ENCODE measurements at places on chromosomes 1 and 21. TPM values are rescaled to one million over a fixed set of nuclear protein-coding genes. Genes with fewer than 3 reads are reported as not detected.

The LRRIQ3 gene
- 0.35 TPM for polyA plus RNA-seq

The VWA5B1 gene
- polyA plus RNA-seq: not detected

The LYPD8 gene
- not detected for polyA plus RNA-seq

The HSPA6 gene
- polyA plus RNA-seq: 3.4 TPM

The CLEC20A gene
- not detected for polyA plus RNA-seq

The BCAR3 gene
- polyA plus RNA-seq: 0.05 TPM

The NVL gene
- 7.7 TPM for polyA plus RNA-seq

The GPN2 gene
- polyA plus RNA-seq: 8.7 TPM

DNA sequence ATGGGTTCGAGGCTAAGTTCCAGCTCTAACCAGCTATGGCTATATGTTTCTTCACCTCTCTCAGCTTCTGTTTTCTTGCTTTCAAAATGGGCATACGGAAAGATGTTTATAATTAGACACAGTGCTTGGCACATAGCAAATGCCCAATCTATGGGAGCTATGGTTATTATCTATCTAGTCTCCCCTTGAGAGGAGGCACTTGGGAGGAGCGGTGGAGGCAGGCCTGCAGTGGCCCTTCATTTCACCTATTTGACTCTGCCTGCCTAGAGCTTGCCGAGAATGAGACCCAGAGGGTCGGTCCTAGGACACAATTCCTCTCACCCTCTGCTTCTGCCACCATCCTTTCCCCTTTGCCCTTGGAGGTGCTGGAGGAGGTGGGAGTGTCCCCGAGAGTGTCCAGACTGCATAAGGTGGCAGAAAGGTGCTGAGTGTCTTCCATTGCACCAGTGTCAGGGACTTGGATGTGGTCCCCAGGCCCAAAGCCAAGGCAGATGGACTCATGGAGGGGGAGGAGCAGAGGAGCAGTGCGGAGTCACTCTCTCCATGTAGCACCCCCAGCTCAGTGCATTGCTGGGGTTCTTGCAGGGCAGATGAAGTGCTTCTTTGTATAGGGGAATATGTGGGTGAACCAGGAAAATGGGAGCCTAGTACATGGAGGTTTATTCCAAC, 9.0 kb downstream of the LGR6 start:
- no peaks in the 10 kb centered on the region for H3K4me1 ChIP-seq
- no peak overlapping the region for H3K4me3 ChIP-seq
- peaks cover 15% of the 10 kb centered on the region for H3K27me3 ChIP-seq

- no peak overlapping the region for H3K27ac ChIP-seq
- H3K36me3 ChIP-seq: no peaks in the 10 kb centered on the region
- no peak overlapping the region for H3K4me3 ChIP-seq
- no peak for DNase-seq
- H3K4me1 ChIP-seq: no peaks in the 10 kb centered on the region
- H3K27me3 ChIP-seq: no peaks in the 10 kb centered on the region
These were observed 201.0 kb downstream of the HS2ST1 start for GRCh38 chr1:87115317-87115890.

GRCh38 chr1:20993716-20994575, 182.8 kb downstream of the EIF4G3 start:
- no peak overlapping the region for H3K27ac ChIP-seq
- peaks cover 15% of the 10 kb centered on the region for H3K36me3 ChIP-seq
- no peak for DNase-seq
- H3K27me3 ChIP-seq: no peaks in the 10 kb centered on the region

GRCh38 chr1:201060586-201060985, 37.1 kb upstream of the KIF21B start:
- H3K27ac ChIP-seq: no peak overlapping the region
- no peak for DNase-seq
- no peaks in the 10 kb centered on the region for H3K4me1 ChIP-seq
- H3K36me3 ChIP-seq: no peaks in the 10 kb centered on the region
- H3K4me3 ChIP-seq: no peak overlapping the region
- no peaks in the 10 kb centered on the region for H3K27me3 ChIP-seq

- H3K36me3 ChIP-seq: no peaks in the 10 kb centered on the region
- peaks cover 28% of the 10 kb centered on the region for H3K4me1 ChIP-seq
- peaks cover 74% of the 10 kb centered on the region for H3K27me3 ChIP-seq
- no peak overlapping the region for H3K27ac ChIP-seq
These were observed 123.3 kb upstream of the DPYD start for GRCh38 chr1:98044071-98044697.

DNA sequence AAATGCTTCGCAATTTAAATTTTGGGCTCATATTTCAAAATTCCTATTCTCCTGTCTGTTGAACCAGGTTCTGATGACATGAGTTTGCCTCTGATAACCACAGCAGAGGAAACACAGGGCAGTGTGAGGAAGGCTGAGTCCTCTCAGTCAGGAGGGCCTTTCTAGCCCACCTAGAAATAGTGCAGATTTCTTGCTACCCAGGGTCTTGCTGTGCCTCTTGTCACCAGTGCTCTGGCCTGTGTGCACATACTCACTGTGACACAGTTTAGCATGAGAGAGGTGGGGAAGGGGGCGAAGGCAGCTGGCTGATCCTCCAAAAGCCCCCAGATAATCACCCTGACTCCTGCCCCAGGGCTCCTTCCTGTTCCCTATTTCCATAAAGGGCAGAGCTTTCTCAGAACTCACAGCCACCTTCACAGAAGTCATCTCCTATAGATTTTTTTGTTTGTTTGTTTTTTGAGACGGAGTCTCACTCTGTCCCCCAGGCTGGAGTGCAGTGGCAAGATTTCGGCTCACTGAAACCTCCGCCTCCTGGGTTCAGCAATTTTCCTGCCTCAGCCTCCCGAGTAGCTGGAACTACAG, 23.7 kb downstream of the ERRFI1 start:
- no peak overlapping the region for H3K4me3 ChIP-seq
- no peak overlapping the region for H3K27ac ChIP-seq
- DNase-seq: no peak
- no peaks in the 10 kb centered on the region for H3K36me3 ChIP-seq

DNA sequence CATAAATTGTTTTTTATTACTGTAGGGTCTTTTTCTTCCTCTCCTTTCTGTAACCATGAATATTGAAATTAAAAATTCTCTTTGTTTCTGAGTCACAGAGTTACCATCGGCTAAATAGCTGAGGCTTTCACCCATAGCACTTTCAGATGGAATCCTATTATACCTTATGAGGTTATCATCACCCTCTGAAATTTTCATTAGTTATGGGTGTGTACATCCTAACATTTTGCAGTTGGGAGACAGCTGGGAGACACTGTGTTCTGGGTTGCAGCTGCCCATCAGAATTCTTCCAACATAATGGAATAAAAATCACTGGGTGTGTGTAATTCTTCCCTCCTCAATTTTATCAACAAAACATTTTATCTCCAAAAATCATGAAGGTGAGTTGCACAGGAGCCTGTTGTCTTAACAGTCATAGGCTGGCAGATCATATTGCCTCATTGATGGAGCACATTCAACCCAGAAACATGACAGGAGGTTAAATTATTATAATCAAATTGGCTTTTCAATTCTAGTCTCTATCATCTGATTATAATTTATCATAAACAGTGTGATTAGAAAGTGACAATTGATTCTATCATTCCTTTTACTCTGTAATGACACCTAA, 17.4 kb downstream of the CYYR1 start:
- DNase-seq: no peak
- H3K36me3 ChIP-seq: no peaks in the 10 kb centered on the region
- H3K4me1 ChIP-seq: no peaks in the 10 kb centered on the region
- no peak overlapping the region for H3K4me3 ChIP-seq

DNA sequence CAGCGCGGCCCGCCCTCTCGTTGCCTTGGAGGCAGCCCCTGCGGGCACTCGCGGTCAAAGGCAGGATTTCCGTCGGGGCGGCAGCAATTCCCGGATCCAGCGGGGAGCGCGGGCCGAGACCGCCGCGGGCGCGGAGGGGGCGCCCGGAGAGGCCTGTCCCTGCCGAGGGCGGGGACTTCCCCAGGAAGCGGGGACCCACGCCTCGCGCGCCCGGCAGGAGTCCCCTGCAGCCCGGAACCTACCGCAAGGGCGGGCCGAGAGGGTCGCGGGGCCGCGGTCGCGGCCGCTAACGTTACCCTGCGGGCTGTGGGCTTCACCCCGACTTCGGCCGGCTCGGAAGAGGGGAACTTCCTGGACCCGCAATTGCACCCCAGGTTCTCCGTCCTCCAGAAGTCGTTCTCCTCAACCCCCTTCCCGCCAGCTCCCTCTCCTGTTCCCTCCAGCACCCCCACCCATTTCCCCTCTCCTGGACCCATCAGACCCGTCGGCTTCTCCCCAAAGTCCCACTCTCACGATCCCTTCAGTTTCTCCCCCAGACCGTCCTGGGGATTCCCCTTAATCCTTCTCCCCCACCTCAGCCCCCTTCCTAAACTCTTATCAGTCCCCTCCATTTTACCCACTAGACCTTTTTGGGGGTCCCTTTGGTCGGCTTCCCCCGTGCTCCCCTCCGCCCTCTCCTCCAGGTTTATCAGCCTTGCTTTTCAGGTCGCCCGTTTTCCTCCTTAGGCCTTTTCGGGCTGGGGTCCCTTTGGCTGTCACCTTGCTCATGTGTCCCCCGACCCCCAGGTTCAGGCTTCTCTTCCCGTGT, 604 bp downstream of the FGR start:
- peaks cover 11% of the 10 kb centered on the region for H3K36me3 ChIP-seq
- peaks cover 80% of the 10 kb centered on the region for H3K4me1 ChIP-seq
- H3K27ac ChIP-seq: peak overlapping the region; percentile 98
- no peaks in the 10 kb centered on the region for H3K27me3 ChIP-seq
- peak; percentile 66 for DNase-seq

DNA sequence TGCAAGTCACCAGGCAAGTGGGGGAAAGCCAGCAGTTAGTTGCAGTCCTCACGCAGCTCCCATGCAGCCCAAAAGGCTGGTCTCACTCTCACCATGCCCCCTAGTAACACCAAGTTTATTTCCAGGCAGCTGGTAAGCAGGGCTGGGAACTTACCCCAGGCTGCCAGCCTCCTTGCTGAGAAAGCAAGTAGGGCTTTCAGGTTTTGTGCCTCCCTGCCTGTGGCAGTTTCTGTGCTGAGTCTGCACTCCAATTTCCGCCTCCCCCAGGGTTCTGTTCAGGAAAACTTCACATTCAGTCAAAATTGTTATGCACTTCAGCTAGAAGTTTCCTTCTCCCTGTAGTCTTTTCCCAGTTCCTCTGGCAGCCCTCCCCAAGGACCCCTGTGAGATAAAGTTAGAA, 102.0 kb upstream of the SGIP1 start:
- H3K4me3 ChIP-seq: no peak overlapping the region
- no peak overlapping the region for H3K27ac ChIP-seq
- no peaks in the 10 kb centered on the region for H3K36me3 ChIP-seq

- H3K4me1 ChIP-seq: peaks cover 8% of the 10 kb centered on the region
- peaks cover 57% of the 10 kb centered on the region for H3K36me3 ChIP-seq
- H3K27ac ChIP-seq: peak overlapping the region; percentile 12
- no peak for DNase-seq
- H3K4me3 ChIP-seq: no peak overlapping the region
These were observed 48.0 kb downstream of the LYST start for GRCh38 chr1:235818632-235819136.

- no peaks in the 10 kb centered on the region for H3K36me3 ChIP-seq
- no peak for DNase-seq
- no peaks in the 10 kb centered on the region for H3K4me1 ChIP-seq
- H3K27me3 ChIP-seq: no peaks in the 10 kb centered on the region
- H3K4me3 ChIP-seq: no peak overlapping the region
These were observed 481.7 kb upstream of the NR5A2 start for GRCh38 chr1:199545780-199546179.

DNA sequence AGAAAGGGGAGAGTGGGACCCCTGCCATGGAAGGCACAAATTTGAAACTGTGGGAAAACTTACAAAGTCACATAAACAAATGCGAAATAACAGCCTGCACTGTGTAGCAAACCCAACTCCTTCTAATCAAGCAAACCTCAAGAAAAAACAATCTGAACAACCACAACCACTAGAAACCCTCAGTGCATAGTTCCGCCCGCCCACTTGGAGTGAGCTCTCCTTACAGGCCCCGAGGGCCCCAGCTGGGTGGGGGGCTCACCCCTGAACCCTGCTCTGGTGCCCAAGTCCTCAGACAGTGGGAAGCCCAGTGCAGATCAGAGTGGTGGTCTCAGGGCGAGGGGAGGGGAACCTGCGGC, 931 bp upstream of the MXRA8 start:
- no peak for DNase-seq
- peaks cover 62% of the 10 kb centered on the region for H3K27me3 ChIP-seq
- no peak overlapping the region for H3K4me3 ChIP-seq
- H3K36me3 ChIP-seq: no peaks in the 10 kb centered on the region

- no peaks in the 10 kb centered on the region for H3K4me1 ChIP-seq
- no peak overlapping the region for H3K27ac ChIP-seq
- no peaks in the 10 kb centered on the region for H3K27me3 ChIP-seq
- DNase-seq: no peak
- H3K36me3 ChIP-seq: no peaks in the 10 kb centered on the region
These were observed 38.3 kb upstream of the CD46 start for GRCh38 chr1:207713529-207713928.

- H3K4me3 ChIP-seq: peak overlapping the region; percentile 29
- H3K27ac ChIP-seq: peak overlapping the region; percentile 47
- peaks cover 33% of the 10 kb centered on the region for H3K4me1 ChIP-seq
These were observed 155.6 kb upstream of the NBPF11 start for GRCh38 chr1:148307583-148308185.

- H3K27me3 ChIP-seq: no peaks in the 10 kb centered on the region
- no peaks in the 10 kb centered on the region for H3K36me3 ChIP-seq
These were observed 91.7 kb downstream of the TBX15 start for GRCh38 chr1:118896416-118896815.

GRCh38 chr1:195617106-195617505, 991.1 kb downstream of the KCNT2 start:
- no peaks in the 10 kb centered on the region for H3K4me1 ChIP-seq
- H3K27ac ChIP-seq: no peak overlapping the region
- H3K4me3 ChIP-seq: no peak overlapping the region
- H3K27me3 ChIP-seq: no peaks in the 10 kb centered on the region
- no peaks in the 10 kb centered on the region for H3K36me3 ChIP-seq
- no peak for DNase-seq

GRCh38 chr1:86000601-86001000, 156.0 kb downstream of the COL24A1 start:
- H3K27me3 ChIP-seq: no peaks in the 10 kb centered on the region
- H3K27ac ChIP-seq: no peak overlapping the region
- H3K4me1 ChIP-seq: no peaks in the 10 kb centered on the region
- DNase-seq: no peak
- no peaks in the 10 kb centered on the region for H3K36me3 ChIP-seq

GRCh38 chr1:71521655-71522264, 440.9 kb upstream of the ZRANB2 start:
- no peak for DNase-seq
- no peak overlapping the region for H3K4me3 ChIP-seq
- H3K4me1 ChIP-seq: no peaks in the 10 kb centered on the region

DNA sequence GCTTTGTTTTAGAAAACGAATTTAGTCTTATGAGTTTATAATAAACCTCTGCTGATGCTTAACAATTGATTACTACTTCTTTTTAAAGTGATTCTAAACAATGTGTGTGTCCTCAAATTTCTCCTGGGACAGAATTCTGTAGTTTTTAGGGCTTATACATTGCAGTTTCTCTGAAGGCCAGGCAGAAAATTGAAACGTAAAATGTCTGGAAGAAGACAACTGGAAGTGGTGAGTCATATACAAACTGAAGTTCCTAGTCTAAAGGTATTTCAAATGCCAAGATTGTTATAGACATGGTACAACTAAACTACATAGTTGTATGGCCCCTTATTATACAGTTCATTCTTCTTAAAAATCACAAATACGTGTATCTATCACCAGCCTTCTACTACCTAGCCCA, 30.5 kb upstream of the RC3H1 start:
- DNase-seq: no peak
- no peak overlapping the region for H3K27ac ChIP-seq
- no peaks in the 10 kb centered on the region for H3K36me3 ChIP-seq
- no peak overlapping the region for H3K4me3 ChIP-seq

GRCh38 chr1:221700948-221701347, 40.9 kb downstream of the DUSP10 start:
- no peak overlapping the region for H3K27ac ChIP-seq
- peaks cover 97% of the 10 kb centered on the region for H3K4me1 ChIP-seq
- no peak for DNase-seq
- no peak overlapping the region for H3K4me3 ChIP-seq
- H3K36me3 ChIP-seq: peaks cover 6% of the 10 kb centered on the region
